ENCODE measurements at places on chromosomes 3 and 15. TPM values are rescaled to one million over a fixed set of nuclear protein-coding genes. Genes with fewer than 3 reads are reported as not detected.

FSIP1 gene
- total RNA-seq, result 0.60 TPM

FHIT gene
- total RNA-seq, result 7.1 TPM

DNA sequence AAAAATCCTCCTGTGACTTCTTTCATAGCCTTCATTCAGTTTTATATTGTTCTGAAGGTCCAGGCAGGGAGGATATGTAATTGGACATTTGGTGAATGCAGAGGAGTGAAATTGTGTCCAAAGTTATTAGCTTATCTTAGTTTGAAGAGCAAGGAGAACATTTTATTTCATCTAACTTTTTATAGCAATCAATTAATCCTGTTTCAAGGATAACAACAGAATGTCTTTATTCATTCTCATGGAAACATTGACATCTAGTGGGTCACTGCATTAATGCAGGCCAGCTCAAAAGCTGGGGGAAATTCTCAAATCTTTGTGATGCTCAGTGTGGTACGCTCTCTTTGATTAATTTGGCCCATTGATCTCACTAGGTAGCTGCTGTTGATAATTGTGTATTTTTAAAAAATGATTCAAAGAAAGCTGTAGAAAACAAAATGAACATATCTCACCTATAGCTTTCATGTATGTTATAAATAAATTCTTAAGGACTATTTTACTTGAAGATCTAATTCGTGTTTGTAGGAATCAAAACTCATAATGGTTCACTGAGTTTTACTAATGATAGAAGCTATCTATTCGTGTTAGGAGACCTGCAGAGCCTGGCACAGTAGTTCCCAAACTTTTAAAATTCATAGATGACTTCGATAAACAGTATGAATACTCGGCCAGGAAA, 150.8 kb upstream of the KCNMB2 start:
- no peak overlapping the region for H3K4me3 ChIP-seq
- no peaks in the 10 kb centered on the region for H3K36me3 ChIP-seq
- no peak for DNase-seq
- no peaks in the 10 kb centered on the region for H3K27me3 ChIP-seq

- no peak for DNase-seq
- H3K4me1 ChIP-seq, result peaks cover 42% of the 10 kb centered on the region
- no peak overlapping the region for H3K4me3 ChIP-seq
- H3K36me3 ChIP-seq, result no peaks in the 10 kb centered on the region
- no peaks in the 10 kb centered on the region for H3K27me3 ChIP-seq
- no peak overlapping the region for H3K27ac ChIP-seq
These were observed 11.4 kb downstream of the TM4SF1 start for GRCh38 chr3:149366031-149366430.

- H3K27ac ChIP-seq, result no peak overlapping the region
- peaks cover 21% of the 10 kb centered on the region for H3K4me1 ChIP-seq
- no peak for DNase-seq
- no peak overlapping the region for H3K4me3 ChIP-seq
- peaks cover 25% of the 10 kb centered on the region for H3K36me3 ChIP-seq
These were observed 3.3 kb downstream of the ZWILCH start for GRCh38 chr15:66508293-66508883.

DNA sequence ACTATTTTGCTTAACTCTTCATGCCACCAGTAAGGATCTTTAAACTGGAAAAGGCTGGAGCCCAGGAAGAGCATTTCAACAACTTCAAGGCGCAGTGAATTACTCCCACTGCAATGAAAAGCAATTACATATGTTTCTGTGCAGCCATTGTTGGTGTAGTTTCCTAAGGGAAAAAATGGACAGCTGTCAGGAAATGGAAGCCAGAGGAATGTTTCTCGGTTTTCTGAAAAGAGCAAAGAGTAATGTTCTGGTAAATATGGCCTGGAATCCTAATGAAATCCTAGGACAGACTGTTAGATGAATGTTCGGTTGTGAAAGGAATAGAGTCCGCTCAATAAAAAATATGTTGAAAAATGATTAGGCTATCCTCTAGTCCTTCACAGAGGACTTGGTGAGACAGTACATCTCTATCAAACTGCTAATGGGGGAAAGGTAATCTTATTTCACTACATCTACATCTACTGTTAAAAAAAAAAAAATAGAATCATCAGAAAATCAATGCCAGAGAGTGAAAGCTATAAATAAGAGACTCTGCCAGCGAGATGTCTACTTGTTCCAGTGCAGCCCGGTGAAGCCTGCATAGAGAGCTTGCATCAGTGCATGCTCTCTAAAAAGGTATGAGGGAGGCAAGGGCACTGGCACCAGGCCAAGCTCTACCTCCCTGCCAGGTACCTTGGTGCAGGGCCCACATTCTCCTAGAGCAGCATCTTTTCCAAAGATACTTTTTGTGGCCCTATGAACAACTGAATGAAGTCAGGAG, 68.2 kb upstream of the TJP1 start:
- H3K27ac ChIP-seq, result peak overlapping the region; percentile 94
- peak overlapping the region; percentile 29 for H3K4me3 ChIP-seq
- H3K27me3 ChIP-seq, result no peaks in the 10 kb centered on the region
- H3K36me3 ChIP-seq, result peaks cover 21% of the 10 kb centered on the region
- no peak for DNase-seq

DNA sequence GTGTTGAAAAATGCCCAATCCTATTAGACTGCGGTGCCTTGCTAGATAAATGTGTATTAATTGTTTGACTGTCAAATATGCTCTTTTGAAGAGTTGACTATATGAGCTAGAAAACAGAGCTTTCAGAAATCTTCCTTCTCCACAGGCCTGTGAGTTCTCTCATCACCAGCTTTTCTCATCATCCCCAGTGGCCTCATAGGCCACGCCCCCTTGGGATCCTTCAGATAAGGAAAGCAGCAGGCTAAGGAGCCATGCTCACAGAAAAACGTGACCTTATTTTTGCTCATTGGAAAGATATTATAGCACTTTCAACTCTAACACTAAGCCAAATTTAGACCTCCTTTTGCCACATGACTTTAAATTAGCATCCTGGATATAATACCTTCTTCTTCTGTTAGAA, 514.4 kb upstream of the ARRDC4 start:
- H3K4me3 ChIP-seq, result no peak overlapping the region
- no peaks in the 10 kb centered on the region for H3K36me3 ChIP-seq
- no peaks in the 10 kb centered on the region for H3K27me3 ChIP-seq
- peaks cover 7% of the 10 kb centered on the region for H3K4me1 ChIP-seq

GRCh38 chr3:126137490-126138130, 42.8 kb downstream of the ALDH1L1 start:
- H3K4me1 ChIP-seq, result peaks cover 18% of the 10 kb centered on the region
- H3K27me3 ChIP-seq, result peaks cover 20% of the 10 kb centered on the region
- no peak overlapping the region for H3K27ac ChIP-seq
- no peak for DNase-seq

DNA sequence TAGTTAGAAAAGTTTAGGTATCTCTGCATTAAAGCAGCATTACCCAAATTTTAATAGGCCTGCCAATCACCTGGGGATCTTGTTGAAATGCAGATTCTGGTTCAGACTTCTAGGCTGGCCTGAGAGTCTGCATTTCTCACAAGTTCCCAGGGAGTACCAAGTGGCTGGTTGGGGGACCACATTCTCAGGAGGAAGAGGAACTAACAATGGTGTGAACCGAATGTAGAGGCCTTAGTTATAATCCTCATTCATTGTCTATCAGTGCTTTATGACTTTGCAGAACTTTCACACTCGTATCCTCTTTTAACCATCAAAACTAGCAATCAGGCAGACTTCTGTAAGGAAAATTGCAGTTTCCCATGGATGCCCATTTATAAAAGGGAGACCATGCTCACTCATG, 38.2 kb upstream of the UBE2E1 start:
- H3K4me1 ChIP-seq, result peaks cover 15% of the 10 kb centered on the region
- H3K27me3 ChIP-seq, result no peaks in the 10 kb centered on the region
- no peaks in the 10 kb centered on the region for H3K36me3 ChIP-seq
- no peak overlapping the region for H3K27ac ChIP-seq
- DNase-seq, result no peak

DNA sequence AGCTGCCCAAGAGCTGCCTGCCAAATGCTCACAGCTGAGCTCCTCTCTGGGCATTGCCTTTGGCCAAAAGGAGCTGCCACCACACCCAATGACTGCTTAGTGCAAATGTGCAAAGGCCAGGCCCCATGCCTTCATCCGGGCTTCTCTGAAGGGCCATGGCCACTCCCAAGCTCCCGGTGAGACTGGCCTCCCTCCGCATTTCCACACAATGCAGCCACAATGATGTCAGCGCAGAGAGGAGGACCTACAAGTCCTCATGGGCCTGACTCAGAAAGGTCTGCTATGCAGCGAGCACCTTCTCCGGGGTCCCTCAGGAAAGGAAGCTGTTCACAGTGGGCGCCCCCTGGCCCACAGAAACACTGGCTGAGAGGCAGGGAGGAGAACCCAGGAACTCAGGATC, 12.7 kb downstream of the OXTR start:
- H3K4me3 ChIP-seq, result no peak overlapping the region
- no peak for DNase-seq
- H3K27me3 ChIP-seq, result no peaks in the 10 kb centered on the region
- H3K36me3 ChIP-seq, result no peaks in the 10 kb centered on the region

DNA sequence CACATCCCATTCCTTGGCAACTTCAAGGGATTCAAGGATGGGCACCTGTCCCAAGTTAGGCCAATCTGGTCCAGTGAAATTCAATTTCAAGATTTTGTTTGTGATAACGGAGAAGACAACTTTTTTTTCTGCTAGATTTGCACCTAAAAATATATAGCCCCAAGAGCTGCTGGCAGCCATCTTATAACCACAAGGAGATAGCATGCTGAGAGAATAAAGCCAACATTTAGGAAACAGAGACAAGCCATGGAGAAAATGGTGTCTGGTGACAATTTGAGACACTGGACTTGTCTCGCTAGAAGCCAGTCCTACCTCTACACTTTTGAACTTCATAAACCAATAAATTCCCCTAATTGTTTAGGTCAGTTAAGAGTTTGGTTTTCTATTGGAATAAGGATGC, 5.4 kb downstream of the PARL start:
- no peak overlapping the region for H3K27ac ChIP-seq
- H3K36me3 ChIP-seq, result peaks cover 10% of the 10 kb centered on the region
- no peaks in the 10 kb centered on the region for H3K27me3 ChIP-seq
- H3K4me3 ChIP-seq, result no peak overlapping the region
- DNase-seq, result no peak

DNA sequence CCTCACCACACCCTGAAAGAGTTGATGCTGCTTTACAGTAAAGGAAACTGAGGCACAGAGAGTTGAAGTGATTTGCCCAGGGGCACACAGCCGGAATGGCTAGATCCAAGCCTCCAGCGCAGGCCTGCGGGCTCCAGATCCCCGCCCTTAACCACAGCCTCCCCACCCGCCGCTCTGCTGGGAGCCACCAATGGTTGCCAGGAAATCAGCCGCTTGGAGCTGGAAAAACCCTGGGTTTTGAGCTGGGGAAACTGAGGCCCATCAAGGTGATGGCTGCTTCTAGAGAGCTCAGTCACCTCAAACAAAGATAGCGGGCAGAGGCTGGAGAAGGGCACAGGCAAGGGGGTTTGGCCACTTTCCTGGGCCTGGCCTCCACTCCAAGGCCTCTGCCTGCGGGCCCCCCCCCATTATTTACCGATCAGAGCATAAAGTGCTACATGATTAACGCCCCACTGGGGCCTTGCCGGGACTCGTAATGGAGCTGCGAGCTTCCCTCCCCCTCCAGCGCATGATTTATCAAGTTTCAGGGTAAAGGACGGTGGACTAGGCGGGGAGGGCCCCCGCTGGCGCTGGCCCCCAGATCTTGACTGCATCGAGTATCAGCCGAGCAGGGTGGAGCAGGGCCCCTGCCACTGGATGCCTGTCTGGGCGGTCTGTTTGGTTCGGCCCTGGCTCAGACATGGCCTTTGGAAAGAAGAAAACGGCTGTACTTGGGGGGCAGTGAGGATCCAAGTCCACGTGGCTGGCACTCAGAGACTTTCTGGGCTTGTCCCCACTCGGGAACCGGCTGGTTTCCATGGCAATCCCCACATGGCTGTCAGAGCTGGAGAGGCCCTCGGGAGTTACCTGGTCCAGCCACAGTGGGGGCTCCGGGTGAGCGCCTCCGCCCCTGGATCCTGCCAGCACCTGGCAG, 9.1 kb downstream of the PLXND1 start:
- peaks cover 82% of the 10 kb centered on the region for H3K4me1 ChIP-seq
- DNase-seq, result no peak
- no peak overlapping the region for H3K27ac ChIP-seq
- H3K4me3 ChIP-seq, result no peak overlapping the region

All from WTC11 (cell line).